NCI-H1930 (cell line): ENCODE measurements at places on chromosomes 4 and X.

- no peak for DNase-seq
These were observed 48.5 kb downstream of the C4orf50 start for GRCh38 chr4:5969777-5970176.

- DNase-seq: no peak
These were observed 18.4 kb downstream of the C4orf17 start for GRCh38 chr4:99529228-99529627.

- DNase-seq: no peak
These were observed 4.1 kb downstream of the ZNF827 start for GRCh38 chr4:145934434-145935047.

DNA sequence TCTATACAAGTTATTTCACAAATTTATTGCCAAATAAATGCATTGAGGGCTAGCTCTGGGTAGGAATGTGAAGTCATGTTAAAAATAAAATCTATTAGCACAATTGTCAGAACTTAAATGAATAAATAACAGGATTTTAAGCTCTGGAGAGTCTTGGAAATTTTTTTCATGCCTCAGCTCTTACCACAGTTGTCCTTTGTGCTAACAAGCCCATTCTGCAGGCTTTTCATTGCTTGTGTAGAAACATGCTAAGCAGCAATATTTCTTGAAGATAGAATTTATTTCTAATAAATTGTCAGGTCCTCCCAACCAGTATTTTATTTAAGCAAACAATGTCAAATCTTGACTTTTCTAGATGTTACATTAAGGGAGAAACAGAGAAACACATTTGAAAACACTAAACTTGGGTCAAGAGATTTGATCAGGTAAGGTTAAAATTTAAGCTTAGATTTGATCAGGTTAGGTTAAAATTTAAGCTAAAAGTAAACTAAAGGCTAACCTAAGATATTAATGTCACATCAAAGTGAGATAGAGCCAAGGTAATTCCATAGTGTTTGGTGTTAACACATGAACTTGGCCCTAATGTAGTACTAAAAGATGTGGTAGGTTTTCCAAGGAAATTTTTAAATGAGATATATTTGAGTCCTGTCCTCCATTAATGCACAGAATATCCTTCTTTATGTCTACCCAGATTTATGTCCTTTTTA lies 179.1 kb upstream of the IL1RAPL1 start:
- DNase-seq: no peak

DNA sequence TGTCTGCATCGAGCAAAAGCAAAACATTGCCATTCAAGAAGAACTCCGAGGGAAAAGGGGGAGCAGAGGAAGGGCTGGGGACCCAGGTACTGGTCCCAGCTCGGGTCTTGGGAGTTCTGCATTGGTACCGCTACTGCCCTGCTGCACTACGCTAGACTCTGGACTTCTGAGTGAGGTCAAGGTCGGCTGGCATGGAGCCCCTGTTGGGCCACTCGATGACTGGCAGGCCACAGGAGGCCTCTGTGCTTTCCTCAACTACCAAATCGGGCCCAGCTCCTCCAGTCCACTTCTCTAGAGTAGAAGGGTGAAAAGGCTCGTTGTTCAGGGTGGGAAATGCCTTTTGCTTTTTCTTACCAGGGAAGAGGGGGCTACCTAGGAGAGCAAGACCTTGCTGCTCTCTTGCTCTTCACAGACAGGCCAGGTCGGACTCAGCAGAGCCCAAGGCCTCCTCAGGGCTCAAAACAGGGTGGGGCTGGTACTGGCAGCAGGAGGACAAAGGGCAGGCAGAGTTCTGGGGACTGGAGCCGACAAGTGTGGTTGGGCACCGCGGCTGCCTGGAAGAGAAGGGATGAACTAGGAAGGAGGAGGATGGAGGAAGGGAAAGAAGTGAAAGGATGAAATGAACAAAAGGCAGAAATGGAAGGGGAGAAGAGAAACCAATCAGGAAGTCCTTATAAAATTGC lies 8.9 kb upstream of the IRAK1 start:
- DNase-seq: no peak

DNA sequence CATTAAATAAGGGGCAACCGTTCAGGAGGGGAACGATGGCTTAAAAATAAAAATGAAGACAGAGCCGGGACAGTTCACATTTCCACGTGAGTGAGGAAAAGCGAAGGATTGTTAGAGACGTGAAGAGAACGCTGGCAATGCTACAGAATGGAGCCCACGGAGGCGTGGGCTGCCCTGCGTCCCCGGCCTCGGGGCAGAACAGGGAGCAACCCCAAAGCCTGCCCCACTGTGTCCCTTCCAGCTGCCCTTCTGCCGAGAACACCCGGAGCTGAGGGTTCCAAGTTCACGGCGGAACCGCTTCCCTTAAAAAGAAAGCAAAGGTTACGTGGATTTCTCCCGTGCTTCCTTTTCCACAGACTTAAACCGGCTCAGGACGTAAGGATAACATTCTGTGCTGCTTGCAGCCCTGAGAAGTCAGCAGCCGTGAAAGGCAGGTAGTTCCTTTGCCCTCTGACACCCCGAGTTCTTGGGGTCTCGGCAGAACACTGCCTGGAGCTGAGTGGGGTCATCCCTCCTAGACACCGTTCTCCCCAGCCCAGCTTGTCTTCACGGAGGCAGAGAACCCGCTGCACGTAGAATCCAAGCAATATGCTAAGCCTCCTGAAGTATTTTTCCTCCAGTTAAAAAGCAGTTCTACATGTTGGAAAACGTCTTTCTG lies 14.2 kb downstream of the DHRSX start:
- DNase-seq: no peak

GRCh38 chr4:138158746-138159297 lies 83.3 kb downstream of the SLC7A11 start:
- no peak for DNase-seq
